AG10803 (cell line): ENCODE measurements at places on chromosomes 2 and 18.

DNA sequence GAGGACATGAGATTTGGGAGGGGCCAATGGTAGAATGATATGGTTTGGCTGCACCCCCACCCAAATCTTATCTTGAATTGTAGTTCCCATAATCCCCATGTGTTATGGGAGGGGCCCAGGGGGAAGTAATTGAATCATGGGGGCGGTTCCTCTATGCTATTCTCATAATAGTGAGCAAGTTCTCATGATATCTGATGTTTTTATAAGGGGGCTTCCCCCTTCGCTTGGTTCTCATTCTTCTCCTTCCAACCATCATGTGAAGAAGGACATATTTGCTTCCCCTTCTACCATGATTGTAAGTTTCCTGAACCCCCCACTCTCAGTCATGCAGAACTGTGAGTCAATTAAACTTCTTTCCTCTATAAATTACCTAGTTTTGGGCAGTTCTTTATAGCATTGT, 37.0 kb upstream of the ERMN start:
- DNase-seq: no peak

DNA sequence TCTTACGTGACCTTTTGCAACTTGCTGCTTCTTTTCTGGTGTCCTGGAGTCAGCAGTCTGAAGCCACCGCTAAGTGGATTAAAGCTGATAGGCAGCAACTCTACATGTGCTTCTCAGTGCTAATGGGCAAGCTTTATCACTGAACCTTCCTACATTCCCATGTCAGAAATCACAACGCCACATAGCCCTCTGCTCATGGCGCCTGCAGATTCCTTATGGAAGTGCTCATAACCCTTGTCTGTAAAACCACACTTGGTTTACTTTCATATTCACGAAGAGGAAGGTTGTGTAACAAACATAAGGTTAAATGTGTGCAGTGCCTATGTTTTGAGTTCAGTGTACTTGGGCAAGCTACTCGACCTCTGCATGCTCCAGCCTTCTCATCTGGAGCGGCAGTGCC, 319.8 kb downstream of the FBXO15 start:
- DNase-seq: no peak

- DNase-seq: no peak
Observed at GRCh38 chr2:221431477-221431876, 140.6 kb downstream of the EPHA4 start.

DNA sequence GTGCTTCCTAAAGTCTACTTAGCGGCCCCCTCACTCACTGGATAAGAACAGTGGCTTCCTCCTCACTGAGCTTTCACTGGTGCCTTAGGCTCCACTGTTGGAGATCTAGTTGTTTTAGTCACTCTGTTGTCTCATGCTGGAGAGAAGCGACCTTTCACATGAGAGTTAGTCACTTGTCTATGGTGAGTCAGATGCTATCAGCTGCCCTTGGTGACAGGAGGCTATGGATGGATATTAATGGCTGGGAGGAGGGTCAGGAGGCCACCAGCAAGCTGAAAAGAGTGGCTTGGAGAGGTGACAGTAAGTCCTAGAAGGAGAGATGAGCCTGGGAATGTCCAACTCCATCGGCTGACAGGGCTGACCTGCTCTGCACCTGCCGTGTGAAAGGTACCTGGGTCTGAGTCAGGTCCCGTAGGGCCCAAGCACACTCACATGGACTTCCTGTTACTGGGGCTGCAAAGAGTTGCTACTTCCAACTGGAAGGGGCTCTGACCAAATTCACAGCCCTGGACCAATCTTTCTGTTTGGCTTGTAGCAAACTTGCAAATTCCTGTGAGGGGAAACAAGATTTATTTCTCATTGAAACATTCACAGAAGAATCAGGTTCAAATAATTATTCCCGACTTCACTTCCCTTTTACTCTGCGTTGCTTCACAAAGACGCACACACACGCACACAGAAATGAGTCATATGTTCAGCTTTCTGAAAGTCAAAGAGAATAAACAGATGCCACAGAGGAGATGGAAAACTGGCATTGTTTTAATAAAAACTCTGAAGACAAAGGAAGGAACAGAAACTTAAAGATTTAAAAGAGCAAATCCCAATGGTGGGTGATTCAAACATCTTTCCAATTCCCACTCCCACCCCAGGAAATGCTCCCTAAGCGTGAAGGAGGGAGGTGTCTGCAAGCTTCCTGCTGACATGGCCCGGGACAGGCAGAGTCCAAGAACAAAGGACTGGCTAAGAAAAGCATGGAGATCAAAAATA, 203.5 kb upstream of the TWIST2 start:
- DNase-seq: peak; percentile 88

DNA sequence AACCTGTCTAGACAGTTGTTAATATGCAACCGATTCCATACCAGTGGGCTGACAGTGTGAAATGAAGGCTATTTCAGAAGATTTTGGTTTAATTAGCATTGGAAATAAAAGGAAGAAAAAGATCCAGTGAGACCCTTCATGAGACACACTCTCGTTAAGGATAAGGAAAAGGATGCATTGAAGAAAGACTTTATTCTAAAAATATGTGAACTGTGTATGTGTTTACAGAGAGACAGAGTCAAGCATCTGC, 2.1 kb downstream of the KLF7 start:
- no peak for DNase-seq

DNA sequence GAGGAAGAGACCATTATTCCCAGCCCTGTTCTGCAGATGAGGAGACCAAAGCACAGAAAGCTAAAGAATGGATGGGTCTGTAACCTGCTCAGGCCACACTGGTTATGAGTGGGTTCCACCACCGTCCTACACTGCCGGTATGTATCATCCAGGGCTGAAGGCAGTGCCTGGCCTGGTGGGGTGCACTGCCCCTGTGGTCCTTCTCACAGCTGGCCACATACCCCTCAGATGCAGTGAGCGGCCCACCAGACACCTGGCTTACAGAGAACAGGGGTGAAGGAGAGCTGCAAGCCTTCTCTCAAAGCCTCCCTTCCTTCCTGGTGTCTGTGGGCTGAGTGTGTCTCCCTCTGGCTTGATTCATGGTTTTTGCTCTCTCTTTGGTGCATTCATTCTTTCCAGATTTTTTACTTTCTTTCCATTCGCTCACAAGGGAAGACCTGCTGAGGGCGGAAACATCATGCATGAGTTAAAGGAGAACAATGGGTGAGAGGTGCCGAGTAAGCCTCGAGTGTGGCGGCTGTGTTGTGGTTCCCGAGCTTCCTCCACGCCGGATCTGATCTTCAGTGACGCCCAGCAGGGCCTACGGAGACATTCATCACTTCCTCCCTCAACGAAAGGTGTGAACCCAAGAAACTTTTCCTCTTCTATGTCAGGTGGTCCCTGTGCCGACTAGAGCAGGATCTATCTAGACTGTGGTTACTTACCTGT, 62.1 kb upstream of the REL start:
- no peak for DNase-seq

- no peak for DNase-seq
Observed at GRCh38 chr2:194545978-194546377, 1111.0 kb upstream of the SLC39A10 start.

DNA sequence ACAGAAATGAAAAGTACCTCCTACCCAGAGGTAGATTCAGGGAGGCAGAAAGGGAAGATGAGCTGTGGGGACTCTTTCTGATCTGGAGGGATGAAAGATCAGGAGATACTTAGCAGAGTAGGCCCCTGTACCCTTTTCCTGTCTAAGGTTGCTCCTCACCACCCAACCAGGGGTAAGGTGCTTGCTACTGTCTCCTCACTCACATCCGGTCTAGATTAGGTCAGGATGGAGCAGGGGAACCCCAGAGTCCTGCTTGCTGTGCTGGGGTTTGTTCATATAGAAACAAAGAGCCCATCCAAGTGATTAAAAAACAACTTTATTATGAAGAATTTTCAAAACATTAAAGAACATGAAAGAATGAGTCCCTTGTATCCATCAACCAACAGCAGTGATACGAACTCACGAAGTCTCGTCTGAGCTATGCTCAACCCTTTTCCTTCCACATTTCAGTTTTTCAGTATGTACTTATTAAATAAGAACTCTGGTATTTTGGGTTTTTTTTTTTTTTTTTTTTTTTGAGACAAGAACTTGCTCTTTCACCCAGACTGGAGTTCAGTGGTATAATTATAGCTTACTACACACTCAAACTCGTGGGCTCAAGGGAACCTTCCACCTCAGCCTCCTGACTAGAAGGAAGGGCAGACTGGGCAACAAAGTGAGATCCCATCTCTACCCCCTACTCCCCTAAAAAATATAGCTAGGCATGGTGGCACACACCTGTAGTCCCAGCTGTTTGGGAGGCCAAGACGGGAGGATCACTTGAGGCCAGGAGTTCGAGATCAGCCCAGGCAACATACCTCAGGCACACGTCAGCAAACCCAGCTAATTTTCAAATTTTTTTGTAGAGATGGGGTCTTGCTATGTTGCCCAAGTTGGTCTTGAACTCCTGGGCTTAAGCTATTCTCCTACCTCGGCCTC, 28.5 kb upstream of the MCFD2 start:
- no peak for DNase-seq

DNA sequence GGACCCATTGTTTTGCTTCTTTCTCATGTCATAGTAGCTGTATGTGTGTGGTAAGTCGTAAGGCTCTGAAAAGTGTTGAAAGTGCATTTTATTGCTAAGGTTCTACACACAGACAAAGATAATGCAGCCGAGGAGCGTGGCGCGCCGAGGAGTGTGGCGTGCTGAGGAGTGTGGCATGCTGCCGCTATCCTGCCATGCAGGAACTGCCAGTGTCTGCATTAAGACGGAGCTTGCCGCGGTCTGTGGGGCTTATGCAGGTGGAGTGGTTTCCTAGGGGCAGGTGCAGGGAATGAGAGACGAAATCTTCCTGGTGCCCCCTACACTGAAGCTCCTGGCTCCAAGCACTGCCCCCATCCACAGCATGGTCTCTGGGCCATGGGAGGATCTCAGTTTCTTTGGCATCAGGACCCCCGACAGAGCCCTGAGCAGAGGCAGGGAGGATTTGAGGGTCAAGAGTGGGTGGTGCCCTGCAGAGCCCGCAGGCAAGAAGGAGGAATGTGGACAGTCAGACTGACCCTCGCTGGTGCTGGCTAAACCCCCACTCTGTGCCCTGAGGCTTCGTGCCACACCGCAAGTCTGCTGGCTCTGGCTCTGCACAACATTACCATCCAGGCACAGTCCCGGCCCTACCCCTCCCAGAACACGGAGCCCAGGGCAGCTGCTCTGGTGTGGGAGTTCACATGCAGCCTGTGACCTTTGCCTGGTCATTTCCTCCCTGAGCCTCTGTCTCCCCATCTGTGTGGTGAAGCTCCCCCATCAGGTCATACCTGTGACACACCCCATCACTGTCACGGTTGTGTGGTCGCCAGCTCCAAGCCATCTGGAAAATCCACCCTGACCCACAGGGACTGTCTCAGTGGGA, 3.2 kb downstream of the SNED1 start:
- DNase-seq: no peak

DNA sequence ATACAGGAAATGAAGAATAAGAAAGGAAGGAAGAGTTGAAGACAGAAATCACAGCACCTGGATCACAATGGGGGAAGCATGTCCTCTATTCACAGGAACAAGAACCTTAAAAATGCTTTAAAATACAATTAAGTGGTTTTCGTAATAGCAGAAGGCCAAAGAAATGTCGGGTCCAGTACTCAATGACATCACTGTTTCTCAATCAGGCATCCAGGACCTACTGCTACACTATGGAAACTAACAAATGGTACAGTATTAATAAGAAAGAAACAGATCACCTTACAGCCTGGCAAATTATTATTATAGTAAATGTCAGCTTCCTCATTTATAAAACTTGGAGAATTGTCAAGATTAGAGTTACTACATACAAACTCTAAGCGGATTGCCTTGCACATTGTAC, 15.8 kb downstream of the HNRNPLL start:
- DNase-seq: no peak

- peak; percentile 64 for DNase-seq
Observed at GRCh38 chr18:62183578-62184195, 3.2 kb downstream of the PIGN start.

GRCh38 chr2:46984642-46985476, 69.3 kb upstream of the MCFD2 start:
- DNase-seq: peak; percentile 97

DNA sequence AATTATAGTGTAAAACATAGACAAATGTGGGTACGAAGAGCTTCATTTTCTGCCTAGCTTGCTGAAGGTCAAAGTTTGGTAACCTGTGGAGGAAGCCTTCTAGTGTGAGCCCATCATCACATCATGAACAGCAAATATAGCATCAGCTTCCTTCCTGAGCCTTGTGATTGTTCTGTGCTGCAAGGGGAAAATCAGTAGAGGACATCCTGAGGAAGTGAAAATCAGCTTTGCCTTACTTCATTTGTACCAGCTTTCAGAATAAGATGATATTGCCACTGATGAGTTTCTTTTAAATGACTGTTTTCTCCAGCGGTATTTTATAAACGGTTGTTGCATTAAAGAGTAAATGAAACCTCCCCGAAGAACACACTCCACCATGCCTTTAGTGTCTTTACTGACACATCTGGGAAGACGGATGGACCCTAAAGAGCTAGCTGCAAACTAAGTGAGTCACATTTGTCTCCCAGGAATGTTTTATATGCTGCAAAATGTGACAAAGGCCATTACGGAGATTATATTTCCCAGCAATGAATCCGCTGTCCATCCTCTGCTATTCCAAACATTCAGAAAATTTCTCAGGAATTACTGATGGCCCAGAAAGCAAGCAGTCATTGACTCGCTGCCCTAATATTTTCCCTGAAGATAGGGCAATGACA, 1272.8 kb downstream of the SUCLG1 start:
- DNase-seq: no peak

- DNase-seq: no peak
Observed at GRCh38 chr2:100884145-100884621, 64.2 kb downstream of the NPAS2 start.

GRCh38 chr2:20914771-20915170, 91.9 kb upstream of the LDAH start:
- DNase-seq: no peak

DNA sequence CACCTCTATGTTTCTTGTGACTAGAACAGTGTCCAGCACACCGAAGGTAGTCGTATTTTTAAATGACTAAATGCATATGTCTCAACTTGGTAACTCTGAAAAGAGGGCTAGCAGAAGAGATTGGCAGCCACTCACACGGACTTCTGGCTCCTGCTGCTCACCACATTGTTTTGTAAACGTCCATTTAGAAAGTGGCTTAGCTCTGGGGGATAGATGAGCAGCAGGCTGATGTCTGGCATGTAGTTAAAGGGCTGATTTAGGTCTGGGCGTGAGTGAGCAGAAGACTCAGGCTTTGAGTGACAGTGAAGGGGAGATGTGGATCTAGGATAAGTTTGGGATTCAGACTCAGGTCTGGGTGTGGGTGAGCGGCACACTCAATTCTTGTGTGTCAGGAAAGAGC, 372.9 kb upstream of the HS6ST1 start:
- no peak for DNase-seq

DNA sequence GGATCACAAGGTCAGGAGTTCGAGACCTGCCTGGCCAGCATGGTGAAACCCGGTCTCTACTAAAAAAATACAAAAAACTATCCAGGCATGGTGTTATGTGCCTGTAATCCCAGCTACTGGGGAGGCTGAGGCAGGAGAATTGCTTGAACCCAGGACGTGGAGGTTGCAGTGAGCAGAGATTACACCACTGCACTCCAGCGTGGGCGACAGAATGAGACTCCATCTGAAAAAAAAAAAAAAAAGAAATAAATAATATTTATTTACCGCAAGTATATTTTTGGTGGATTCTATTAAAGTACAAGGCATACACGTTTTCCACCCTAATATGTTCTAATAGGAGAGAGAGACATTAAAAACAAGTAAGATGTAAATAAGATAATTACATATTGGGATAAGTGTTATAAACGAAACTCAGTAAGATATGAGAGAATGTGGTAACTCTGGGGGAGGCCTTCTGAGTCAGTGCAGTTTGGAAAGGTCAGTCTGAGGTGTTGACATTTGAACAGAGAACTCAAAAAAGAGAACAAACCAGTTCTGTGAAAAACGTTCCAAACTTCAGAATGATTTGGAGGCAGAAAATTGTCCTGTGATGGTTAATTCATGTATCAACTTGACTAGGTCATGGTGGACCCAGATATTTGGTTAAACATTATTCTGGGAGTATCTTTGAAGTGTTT, 8.8 kb upstream of the POLI start:
- DNase-seq: no peak
